CD4-positive, alpha-beta T cell (primary cell): ENCODE measurements at places on chromosomes 5 and 9. TPM values are rescaled to one million over a fixed set of nuclear protein-coding genes. Genes with fewer than 3 reads are reported as not detected.

SNX18 gene
- 10.3 TPM for total RNA-seq

DNA sequence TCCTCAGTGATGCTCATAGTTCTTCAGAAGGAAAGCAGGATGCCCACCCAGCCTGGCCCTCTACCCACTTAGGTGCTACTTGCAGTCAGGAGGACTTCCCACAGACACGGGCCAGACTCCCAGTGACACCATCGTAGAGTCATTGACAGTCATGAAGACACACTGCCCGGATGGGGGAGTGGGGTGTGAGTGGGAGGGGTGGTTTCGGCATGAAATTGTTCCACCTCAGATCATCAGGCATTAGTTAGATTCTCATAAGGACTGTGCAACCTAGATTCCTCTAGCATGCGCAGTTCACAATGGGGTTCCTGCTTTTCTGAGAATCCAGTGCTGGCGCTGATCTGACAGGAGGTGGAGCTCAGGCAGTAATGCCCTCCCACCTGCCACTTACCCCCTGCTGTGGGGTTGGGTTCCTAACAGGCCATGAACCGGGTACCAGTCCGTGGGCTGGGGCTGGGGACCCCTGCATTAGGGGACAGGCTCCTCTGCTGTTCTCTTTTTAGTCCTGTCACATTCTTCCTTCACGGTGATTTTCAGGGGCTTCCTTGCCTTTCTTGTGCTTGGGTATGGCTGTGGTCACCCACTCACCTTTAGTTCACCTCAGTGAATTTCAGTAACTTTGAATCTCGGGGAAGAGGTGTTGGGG is 88.2 kb upstream of the ANKRD55 start:
- no peak for DNase-seq

DNA sequence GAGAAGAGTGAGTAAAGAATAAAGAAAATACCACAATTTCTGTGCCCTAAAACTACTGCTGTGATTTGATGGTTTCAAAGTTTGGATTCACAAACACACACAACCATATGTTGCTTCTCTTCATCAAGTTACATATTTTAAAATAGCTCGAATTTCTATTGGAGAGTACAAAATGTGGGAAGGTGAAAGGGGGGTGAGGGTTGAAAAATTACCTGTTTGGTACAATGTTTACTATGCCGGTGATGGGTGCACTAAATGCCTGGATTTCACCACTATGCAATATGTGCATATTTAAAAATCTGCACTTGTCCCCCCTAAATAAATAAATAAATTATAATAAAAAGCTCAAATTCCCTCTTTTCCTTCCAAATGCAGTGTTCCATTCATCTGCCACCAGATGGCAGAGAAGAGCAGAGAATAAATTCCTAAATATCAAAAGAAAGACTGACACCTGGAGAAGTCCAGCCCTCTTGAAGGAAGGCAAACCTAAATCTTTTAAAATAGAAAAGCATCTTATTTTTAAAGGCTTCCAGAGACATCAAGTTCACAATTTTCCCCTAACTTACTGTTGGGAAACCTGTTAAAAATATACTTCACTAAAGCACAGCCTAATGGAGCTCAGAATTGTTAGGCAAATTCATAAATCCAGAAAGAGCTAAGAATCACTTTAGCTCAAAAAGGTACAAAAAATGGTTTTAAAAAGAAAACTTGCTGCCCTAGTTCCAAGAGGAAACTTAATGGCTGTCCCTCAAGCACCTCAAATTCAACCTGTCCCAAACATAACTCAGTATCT is 24.8 kb upstream of the HNRNPA0 start:
- no peak for DNase-seq

DNA sequence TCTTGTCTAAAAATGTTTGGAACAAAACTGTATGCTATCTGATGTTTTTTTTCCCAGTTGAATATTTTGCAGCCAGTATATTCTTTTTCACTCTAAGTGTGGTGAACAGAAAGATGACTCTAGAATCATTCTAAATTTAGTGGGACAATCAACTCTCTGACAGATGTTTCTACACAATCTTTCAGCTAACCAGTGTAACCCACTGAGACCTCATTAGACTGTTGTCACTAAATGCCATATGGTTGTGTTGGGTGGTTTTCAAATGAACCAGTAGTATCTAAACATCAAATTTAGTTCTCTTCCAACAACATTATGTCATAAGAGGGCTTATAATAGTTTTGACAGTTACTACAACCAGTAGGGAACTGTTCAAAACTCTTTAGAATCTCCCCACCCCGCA is 129.6 kb upstream of the PRLR start:
- DNase-seq = no peak
